ENCODE measurements at places on chromosomes 3 and 15. TPM values are rescaled to one million over a fixed set of nuclear protein-coding genes. Genes with fewer than 3 reads are reported as not detected.

The SATB1 gene
- 158 TPM for total RNA-seq

The GTPBP8 gene
- 29.4 TPM for total RNA-seq

The CYP11A1 gene
- total RNA-seq, result not detected

The FSD2 gene
- not detected for total RNA-seq

The PFKFB4 gene
- 1.8 TPM for total RNA-seq

The FBXL22 gene
- 1.1 TPM for total RNA-seq

The SLC38A3 gene
- not detected for total RNA-seq

The MYLK gene
- 0.09 TPM for total RNA-seq

Measured in CD8-positive, alpha-beta memory T cell (primary cell).